ENCODE measurements at places on chromosomes 5 and 9.

DNA sequence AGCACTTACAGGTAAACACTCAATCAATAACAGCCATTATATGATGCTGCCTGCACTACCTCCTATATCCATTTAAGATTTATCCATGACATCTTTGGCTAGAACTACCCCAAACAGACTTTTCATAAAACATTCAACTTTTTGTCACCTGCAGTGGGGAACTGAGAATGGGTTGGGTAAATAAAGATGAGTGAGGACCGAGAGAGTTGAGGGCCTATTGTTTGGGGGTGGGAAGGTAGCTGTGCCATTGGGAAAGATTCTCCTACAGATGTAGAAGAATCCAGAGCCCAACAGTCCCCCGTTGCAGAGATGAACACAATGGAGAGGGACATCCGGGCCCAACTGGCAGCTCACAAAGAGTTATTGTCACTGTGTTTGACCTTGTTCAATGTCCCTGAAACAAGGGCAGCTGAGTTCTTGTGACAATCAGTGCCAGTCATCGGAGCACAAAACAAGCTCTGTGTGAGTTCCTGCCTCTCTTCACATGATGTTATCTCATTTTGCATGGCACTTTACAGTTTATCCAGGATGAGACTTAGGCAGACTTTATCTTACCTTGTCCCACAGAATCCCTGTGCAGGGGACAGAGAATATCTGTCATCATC lies 11.5 kb upstream of the SLC31A2 start:
- DNase-seq, result no peak

GRCh38 chr5:173055722-173055982 lies 500 bp upstream of the CREBRF start:
- no peak for DNase-seq

DNA sequence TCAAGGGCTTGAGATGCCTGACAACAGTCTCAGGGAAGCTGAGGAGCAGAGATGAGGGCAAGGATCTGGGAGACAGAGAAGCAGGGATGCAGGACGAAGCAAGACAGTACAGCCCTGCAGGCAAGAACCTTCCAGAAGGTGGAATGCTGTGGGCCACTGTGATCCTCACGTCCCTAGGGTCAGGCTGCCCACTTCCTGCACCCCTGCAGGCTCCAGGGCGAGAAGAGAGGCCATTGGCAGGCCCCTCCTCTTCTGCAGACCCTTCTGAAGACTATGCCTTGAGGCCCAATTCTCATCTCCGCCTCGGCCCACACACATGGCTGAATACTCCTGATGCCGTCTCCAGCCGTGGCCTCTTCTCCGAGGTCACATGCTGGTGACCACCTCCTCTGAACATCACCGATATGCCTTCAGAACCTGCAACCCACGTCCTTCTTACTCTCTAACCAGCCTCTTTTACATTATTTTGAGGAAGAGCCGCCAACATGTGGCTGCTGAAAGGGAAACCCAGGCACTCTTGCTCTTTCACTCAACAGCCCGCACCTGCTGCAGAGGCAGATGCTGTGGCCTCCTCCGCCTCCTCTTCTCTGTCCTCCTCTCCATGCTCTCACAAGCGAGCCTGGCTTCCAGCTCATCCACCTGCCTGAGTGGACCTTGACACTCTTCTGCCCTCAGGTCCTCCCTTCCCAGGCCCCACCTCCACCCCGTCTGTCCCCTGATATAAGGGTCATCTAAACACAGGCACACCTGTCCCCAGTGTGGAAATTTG lies 181.5 kb downstream of the IRX2 start:
- DNase-seq, result no peak

- DNase-seq, result no peak
These were observed 126.7 kb upstream of the SLCO6A1 start for GRCh38 chr5:102625468-102625867.

DNA sequence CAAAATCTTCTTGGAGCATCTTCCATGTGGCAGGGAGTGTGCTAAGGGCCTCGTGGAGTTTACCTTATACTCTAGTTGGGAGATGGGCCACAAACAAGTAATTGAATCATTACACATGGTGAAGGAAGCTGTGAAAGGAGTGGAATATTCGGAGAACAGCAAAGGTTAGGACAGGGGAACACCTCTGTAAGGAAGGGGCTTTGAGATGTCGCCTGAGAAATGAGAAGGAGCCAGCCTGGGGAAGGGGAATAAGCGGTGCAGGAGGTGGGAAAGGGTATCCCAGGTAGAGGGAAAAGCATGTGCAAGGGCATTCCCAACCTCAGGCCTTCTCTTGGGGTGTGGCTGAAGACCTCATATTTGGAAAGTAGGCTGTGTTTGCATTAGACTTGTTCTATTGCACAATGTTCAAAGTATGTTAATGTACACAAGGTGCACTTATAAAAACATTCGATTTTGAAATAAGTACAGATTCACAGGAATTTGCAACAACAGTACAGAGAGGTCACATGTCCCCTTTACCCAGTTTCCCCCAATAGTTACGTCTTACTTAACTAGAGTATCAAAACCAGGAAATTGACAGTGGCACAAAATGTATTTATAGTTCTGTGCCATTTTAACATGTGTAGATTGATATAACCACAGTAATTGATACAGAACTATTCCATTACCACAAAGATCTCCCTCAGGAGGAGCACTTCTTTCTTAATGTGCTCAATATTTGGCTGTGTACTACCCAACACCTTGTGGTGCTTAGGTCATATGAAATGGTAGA lies 2.4 kb upstream of the STOM start:
- no peak for DNase-seq

GRCh38 chr9:35680331-35681105 lies 6.8 kb downstream of the CA9 start:
- DNase-seq, result no peak

GRCh38 chr9:76086539-76086938 lies 196.1 kb downstream of the PCSK5 start:
- DNase-seq, result no peak

- no peak for DNase-seq
These were observed 77.7 kb downstream of the DNAH5 start for GRCh38 chr5:13866792-13867191.

DNA sequence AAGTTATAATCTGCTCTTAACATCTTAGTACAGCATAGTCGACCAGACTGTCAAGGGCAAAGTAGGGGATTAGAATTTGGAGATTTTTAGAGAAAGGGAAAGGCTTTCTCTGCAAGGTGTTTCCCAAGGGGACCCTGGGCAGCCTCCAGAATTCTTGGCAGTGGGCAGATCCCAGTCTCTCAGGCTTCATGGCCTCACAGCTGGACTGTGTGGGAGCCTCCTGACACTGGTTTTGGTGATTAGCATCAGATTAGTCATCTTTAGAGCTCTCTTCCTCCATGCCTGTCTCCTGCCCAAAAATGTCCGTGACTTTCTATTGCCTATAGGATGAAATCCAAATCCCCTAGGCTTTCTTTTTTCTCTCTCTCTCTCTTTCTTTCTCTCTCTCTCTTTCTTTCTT lies 370.7 kb downstream of the ZSWIM6 start:
- no peak for DNase-seq

DNA sequence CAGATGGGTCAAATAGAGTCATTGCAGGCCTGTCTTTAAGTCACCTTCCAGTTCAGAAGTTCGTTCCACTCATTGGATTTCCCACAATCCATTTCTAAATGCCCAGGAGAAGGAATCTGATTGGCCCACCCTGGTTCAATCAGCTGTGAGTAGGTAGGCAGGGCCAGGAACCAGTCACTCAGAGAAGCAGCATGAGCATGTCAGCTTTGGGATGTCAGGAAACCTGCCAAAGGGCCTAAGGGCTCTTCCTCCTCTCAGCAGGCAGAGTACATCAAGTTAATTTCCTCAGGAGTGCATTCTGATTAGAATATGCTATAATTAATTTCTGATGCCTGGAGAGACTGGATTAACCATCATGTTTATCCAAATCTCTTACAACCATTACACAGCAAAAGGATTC lies 412.9 kb upstream of the CCNH start:
- no peak for DNase-seq

- no peak for DNase-seq
These were observed 565.7 kb upstream of the WWC1 start for GRCh38 chr5:167725741-167726140.

- no peak for DNase-seq
These were observed 284.4 kb downstream of the DNAH5 start for GRCh38 chr5:13660072-13660471.

GRCh38 chr5:114449860-114450421 lies 88.1 kb downstream of the KCNN2 start:
- DNase-seq, result peak; percentile 51

GRCh38 chr9:26462213-26462612 lies 430.4 kb downstream of the CAAP1 start:
- no peak for DNase-seq

GRCh38 chr5:175850119-175850845 lies 21.1 kb upstream of the CPLX2 start:
- no peak for DNase-seq

DNA sequence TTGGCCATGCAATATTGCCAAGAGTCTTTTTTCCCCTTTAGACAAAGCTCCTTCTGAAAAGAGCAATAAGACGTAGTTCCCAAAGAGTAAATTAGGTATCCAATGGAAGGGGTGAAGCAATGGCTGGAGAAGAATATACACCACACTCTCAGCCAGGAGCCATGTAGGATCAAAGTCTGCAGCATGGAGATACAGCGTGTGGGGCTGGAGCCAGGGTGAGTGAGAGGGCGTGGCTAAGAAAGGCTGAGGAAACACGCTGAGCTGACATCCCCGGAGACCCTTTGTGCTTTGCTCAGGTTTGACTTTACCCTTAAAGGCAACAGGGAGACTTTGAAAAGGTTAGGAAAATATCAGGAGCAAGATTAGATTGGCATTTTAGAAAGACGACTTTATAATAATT lies 87.1 kb upstream of the ELL2 start:
- DNase-seq, result no peak

- DNase-seq, result no peak
These were observed 85.1 kb upstream of the IL12B start for GRCh38 chr5:159415301-159415937.

- DNase-seq, result no peak
These were observed 12.2 kb upstream of the TAF1L start for GRCh38 chr9:32647671-32648070.

DNA sequence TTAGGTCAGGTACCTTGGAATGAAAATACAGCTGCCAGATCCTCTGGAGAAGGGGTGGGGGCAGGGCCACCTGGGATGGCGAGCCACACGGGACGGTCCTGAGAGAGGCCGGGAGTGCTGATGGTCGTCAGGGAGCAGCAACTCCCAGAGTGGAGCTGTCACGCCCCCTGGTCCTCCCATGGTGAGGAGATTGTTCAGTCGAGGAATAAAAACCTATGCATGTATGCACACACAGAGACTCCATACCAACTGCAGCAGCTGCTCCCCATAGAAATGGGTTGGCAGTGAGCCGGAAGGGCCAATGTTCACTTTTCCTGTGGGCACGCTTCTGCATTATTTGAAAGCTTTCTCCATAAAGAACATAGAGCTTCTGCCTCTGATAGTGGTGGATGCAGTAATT lies 45.2 kb upstream of the SEMA4D start:
- DNase-seq, result no peak

DNA sequence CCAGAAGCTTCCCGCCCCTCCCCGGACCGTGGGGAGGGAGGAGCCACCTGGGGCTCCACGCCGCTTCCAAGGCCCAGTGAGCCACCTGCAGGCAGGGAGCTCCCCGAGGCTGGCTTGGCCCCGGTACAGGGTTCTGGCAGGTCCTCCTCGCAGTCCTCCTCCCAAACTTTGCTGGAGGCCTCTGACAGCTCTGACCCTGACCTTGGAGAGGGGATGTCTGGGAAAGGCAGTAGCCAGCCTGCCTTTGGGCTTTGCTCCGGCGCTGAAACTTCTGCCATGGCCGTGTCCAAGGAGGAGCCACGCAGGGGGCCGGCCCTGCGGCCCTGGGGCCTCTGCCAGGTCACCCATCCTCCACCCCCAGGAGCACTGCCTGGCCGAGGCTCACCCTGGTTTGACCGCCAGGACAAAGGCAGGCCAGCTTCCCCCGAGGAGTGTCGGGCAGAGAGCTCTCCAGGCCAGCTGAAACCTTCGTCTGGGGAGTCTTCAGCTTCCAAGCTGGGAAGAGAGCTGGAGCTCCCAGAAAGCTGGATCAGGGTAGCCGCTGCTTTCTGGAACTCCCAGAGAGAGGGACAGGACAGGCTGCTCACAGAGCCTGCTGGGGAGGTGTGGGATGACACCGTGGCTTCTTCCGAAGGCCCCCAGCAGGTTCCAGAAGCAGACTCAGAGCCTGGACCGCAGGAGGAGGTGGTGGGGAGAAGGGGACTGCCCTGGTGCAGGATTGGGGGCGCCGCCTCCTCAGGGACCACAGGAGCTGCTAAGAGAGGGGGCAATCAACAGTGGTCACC lies 9.0 kb upstream of the QSOX2 start:
- DNase-seq, result no peak
